Fibroblast of gingiva (primary cell): ENCODE measurements at places on chromosomes 16 and 17.

DNA sequence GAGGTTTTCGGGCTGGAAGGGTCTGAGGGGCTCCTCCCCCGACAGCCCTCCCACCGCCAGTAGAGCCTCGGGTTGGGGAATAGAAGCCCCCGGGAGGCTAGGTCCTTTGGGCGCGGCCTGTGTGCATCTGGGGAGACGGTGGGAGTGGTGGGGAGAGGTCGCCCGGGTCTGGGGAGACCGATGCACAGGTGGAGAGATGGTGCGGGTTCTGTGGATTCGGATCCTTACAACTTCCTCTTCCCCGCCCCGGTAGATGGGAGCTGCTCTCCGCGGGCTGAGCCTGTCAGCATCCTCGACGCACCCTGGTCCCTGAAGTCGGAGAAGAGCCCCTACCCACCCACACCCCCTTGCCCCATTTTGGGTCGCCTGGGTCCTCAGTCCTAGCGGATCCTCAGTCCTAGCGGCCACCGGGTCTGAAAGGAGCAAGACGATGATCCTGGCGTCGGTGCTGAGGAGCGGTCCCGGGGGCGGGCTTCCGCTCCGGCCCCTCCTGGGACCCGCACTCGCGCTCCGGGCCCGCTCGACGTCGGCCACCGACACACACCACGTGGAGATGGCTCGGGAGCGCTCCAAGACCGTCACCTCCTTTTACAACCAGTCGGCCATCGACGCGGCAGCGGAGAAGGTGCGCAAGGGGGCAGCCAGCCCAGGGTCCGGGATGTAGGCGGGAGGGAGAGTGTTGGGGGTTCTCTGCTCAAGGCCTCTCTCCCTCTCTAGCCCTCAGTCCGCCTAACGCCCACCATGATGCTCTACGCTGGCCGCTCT lies 790 bp downstream of the BCKDK start:
- DNase-seq: no peak

DNA sequence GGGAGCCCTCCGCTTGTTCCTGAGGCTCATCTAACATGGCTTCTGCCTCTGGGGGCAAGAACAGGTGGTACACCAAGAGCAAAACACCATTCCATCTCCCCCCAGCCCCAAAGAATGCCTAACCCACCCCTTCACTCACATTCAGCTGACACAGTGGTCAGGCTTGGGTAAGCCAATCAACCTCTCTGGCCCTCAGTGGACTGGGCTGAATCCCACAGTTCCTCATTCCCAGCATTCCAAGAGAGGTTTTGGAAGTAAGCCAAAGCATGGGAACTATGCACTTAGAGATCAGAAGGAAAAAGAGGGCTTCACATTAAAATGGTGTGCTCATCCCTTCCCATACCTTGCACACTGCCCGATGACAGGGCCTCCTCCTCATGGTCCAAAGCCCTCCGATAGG lies 7.8 kb downstream of the PIGS start:
- DNase-seq: peak; percentile 16

- DNase-seq: no peak
These were observed 45.7 kb downstream of the FZD2 start for GRCh38 chr17:44602970-44603369.

- no peak for DNase-seq
These were observed 23.6 kb downstream of the SEZ6 start for GRCh38 chr17:28982131-28982793.

GRCh38 chr17:59300941-59301340 lies 30.5 kb upstream of the YPEL2 start:
- DNase-seq: no peak

DNA sequence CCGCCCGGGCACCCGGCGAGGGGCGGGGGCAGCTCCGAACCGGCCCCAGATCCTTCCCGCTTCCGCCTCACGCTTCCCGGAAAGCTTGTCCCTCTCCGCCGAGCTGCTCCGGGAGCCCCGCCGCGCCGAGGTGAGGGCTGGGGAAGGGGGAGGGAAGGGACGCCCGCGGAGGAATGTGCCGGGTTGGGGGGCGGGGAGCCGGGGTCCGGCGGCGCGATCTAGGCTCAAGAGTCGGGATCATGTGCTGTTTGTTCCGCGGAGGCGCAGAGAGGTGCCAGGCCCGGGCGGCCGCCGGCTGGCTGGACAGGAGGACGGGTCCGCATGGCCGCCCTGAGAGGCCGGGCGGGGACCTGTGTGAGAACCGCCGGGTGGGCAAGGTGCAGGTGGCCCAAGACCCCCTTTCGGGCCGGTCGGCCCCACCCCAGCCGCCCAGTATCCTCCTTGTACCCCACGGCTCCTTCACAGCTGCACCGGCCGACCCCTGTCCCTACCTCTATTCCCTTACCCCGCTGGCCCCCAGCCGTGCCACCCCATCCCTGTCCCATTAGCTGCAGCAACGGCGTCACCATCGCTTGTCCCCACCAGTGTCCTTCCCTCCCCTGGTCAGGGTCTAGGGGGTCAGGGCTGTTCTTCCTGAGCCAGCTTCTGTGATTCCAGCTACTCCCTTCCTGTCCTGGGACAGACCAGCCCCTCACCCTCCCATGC lies 429 bp downstream of the KIF1C start:
- no peak for DNase-seq

GRCh38 chr17:80191192-80191591 lies 21.4 kb downstream of the CARD14 start:
- DNase-seq: no peak

DNA sequence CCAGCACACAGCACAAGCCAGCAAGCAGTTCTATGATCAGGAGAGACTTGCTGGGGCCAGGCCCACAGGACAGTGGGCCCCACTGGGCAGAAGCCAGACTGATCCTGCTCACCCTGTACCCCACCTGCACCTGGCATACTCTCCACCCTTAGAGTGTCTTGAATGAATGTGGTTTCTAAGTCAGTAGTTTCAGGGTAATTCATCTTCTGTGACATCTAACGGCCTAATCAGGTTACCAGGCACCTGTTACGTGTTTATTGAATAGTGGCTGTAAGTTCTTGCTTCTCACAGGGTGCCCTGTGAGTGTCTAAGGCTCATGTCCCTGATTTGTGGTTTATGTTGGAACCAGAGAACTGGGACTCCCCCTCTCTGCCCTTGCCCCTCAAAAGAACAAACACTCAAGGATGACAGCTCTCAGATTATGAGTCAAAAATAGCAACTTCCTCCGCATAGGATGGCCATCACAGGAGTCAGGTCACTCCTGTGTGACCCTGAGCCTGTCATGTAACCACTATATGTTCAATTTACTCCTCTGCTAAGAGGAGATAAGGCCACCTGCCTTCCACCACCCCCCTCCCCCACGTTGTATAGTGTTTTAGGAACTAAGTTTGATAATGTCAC lies 7.0 kb upstream of the OR2C1 start:
- DNase-seq: no peak

DNA sequence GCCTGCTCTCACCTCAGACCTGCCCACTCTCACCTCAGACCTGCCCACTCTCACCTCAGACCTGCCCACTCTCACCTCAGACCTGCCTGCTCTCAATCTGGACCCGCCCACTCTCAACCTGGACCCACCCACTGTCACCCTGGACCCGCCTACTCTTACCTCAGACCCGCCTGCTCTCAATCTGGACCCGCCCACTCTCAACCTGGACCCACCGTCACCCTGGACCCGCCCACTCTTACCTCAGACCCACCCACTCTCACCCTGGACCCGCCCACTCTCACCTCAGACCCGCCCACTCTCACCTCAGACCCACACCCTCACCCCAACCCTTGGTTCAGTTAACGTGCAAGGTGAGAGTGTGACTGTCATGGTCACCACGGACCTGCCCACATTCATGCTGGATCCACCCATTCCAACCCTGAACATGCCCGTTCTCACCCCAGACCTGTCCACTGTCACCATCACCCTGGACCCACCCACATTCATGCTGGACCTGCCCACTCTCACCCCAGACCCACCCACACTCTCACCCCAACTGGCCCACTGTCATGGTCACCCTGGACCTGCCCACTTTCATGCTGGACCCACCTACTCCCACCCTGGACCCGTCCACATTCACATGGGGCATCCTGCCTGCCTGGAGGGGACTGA lies 31.2 kb upstream of the ENPP7 start:
- DNase-seq: no peak

- DNase-seq: no peak
These were observed 59.2 kb upstream of the MARCHF10 start for GRCh38 chr17:62867303-62867702.

GRCh38 chr17:79246225-79247190 lies 171.9 kb downstream of the ENGASE start:
- DNase-seq: no peak

DNA sequence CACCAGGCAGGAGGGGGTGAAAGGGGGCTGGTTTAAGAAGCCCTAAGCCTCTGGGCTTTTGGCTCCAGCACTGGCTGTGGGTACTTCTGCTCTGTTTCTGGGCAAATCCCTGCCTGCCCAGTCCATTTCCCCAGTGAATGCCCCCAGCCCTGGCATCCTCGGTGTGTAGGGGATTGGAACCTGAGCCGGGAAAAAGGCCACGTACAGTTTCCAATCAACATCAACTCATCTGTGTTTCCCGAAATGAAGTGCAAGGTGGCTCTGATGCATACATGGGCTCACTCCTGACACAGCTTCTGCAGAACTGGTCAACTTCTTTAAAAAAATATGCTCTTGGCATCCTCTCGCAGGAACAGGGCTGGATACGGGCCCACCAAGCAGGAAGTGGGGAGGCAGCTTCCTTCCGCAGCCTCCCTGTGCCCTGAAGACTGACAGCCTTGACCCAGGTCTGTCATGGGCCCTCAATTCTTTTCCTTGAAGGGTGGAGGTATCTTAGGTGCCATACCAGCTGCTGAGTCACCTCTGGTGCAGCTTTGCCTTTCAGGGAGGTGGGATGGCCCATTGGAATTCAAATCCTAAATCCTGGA lies 73.3 kb downstream of the N4BP1 start:
- DNase-seq: no peak

DNA sequence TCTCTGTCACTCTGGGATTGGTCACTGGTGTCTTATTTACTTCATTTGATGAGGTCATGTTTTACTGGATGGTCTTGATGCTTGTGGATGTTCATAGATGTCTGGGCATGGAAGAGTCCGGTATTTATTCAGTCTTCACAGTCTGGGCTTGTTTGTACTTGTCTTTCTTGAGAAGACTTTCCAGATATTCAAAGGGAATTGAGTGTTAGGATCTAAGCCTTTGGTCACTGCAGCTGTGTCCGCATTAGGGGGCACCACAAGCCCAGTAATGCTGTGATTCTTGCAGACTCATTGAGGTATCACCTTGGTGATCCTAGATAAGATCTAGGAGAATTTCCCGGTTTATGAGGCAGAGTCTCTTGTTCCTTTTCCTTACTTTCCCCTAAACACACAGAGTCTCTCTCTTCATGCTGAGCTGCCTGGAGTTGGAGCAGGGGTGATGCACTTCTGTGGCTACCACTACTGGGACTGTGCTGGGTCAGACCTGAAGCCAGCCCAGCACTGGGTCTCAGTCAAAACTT lies 214.7 kb downstream of the SPECC1 start:
- DNase-seq: no peak

GRCh38 chr17:51045621-51046020 lies 75.0 kb downstream of the SPAG9 start:
- no peak for DNase-seq

- no peak for DNase-seq
These were observed 28.8 kb downstream of the TMEM92 start for GRCh38 chr17:50303051-50303450.

DNA sequence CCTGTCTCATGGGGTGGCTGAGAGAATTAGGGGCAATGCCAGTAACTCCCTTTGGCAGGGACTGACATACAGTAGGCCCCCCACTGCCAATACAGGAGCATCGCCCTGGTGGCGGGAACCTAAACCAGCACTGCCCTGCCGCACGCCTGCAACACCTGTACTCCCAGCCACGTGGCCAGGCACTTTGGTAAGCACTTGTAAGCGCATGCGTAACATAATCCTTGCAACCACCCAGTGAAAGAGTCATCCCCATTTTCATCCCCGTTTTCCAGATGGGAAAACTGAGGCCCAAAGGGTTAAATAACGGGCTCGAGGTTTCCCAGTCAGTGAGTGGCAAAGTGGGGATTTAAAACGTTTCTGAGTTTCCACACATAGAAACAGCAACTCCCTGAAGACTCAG lies 17.5 kb downstream of the SCN4A start:
- DNase-seq: no peak

DNA sequence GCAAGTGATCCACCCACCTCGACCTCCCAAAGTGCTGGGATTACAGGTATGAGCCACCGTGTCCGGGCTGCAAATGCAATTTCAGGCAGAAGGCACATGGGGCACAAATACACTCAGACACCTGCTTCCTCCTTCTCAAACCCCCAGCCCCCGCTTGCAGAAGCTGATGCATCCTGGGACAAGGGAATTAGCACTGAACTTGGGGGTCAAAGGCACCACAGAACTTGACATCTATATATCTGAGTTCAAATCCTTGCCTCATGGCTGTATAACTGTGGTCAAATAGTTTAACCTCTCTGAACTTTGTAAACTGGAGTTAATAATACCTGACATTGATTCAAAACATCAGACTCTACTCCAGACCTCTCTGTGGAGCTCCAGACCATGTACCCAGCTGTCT lies 4.1 kb upstream of the ARL5C start:
- DNase-seq: no peak

- DNase-seq: no peak
These were observed 3.2 kb upstream of the TCAP start for GRCh38 chr17:39661744-39662541.

DNA sequence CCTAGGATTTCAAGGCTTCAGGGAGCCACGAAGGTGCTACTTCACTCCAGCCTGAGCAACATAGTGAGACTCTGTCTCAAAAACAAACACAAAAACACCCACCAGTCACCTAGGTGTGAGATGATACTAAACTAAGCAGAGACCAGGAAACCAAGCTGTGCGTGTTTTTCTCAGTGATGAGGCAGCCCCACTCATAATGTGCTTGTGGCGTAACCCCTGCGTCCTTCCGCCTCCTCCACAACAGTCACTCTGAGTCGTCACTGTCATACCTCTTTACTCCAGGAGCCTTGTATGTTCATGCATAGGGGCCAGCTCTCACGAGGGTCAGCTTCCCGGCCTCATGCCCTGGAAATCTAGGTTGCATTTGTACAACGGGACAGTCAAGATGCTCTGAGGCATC lies 31.1 kb upstream of the SLC47A1 start:
- no peak for DNase-seq

- DNase-seq: peak; percentile 49
These were observed 91.1 kb downstream of the SSH2 start for GRCh38 chr17:29838961-29839360.

DNA sequence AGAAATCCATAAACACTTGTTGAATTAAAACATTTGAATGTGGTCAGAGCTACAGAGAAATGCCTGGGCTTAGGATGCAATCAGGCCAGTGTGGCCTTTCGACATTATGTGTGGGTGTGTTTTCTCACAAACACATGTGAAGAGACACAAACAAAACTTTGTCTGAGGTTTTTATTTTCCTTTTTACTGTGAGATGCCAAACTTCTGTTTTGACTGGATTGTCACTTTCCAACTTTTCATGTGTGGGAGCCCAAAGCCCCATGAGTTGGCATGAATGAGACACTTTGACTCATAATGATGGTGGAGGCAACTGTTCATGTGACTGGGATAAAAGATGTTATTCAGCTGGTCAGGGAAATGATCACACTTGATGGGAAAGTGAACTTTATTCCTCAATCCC lies 71.9 kb upstream of the GAS7 start:
- no peak for DNase-seq

GRCh38 chr17:29037739-29038084 lies 5.2 kb upstream of the PIPOX start:
- no peak for DNase-seq
